GM04504 (cell line): ENCODE measurements at places on chromosomes 13 and 19.
A peak's percentile ranks its signal among the peaks of the same experiment; 100 is the strongest.

DNA sequence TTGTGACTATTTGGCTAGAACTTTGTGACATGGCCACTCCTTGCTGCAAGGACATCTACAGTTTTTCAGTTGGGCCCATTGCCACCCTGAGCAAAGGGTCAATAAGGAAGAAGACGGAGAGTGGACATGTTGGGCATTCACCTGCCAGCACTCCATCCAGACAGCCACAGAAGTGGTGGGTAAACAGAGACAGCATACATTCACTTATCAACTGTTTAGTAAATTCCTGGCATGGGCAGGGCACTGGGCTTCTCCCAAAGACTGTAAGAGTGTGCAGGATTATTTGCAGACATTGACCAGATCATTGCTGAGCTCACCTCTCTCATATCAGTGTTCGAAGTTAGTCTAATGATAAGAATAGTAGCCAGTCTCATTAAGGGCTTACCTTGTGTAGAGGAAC lies 29.2 kb downstream of the SIPA1L3 start:
- DNase-seq = no peak

- no peak for DNase-seq
Observed at GRCh38 chr13:35557475-35557874, 81.0 kb upstream of the MAB21L1 start.

DNA sequence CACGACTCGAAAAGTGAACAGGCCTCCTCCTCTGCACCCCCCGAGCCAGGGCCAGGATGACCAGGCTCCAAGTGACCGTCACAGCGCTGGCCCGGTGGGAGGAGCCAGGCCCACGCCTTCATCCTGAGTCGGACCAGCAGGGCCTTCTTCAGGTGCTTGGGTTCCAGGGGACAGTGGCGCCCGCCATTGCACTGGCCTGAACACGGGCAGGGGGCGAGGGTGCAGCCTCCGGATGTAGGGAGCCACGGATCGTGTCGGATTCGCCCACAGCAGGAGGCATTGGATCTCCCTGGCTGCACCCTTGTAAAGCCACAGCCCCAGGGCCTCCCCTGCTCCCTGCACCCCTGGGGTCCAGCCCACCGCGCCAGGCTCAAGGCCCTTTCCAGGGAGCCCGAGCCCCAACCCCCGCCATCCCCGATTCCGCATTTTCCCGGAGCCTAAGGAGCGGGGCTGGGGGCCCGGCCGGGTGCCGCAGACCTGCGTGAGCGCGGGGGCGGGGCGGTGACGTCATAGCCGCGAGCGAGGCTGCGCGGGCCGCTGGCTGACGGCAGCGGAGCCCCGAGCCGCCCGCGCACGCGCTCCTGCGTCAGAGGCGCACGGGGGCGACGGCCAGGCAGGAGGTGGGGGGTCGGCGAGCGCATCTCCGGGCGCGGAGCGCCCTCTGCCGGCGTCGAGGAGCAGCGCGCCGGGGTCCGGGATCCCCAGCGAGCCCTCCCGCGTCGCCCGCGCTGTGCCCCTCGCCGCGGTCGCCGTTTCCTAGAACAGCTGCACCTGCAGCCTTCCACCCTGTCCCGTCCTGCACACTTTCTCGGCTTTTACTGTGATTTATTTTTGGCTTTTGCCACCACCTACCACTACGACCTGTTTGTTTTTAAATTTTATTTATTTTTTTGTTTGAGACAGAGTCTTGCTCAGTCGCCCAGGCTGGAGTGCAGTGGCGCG lies 1.5 kb upstream of the ATP5F1D start:
- DNase-seq = peak; percentile 75

DNA sequence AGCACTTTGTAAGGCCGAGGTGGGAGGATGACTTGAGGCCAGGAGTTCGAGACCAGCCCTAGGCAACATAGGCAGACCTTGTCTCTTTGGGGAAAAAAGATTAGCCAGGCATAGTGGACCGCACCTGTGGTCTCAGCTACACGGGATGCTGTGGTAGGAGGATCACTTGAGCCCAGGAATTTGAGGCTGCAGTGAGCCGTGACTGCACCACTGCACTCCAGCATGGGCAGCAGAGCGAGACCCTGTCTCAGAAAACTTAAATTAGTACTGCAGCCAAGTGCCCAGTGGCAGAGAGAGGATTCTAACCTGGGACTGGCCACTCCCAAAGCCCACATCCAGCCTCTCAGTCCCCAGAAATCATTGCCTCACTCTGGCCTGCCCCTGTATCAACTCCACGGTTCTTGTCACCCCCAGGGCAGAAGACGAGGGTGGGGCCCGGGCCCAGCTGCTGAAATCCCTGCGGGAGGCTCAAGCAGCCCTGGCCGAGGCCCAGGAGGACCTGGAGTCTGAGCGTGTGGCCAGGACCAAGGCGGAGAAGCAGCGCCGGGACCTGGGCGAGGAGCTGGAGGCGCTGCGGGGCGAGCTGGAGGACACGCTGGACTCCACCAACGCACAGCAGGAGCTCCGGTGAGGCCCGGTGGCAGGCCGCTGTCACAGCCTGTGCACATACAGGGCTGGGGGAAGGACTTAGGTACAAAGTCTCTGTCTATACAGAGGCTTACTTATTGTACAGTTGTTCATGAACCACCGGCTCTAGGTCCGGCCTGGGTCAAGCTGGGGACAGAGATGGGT lies 53.4 kb downstream of the KCNC3 start:
- DNase-seq = no peak

GRCh38 chr13:51041126-51041525 lies 69.9 kb downstream of the C13orf42 start:
- DNase-seq = no peak

DNA sequence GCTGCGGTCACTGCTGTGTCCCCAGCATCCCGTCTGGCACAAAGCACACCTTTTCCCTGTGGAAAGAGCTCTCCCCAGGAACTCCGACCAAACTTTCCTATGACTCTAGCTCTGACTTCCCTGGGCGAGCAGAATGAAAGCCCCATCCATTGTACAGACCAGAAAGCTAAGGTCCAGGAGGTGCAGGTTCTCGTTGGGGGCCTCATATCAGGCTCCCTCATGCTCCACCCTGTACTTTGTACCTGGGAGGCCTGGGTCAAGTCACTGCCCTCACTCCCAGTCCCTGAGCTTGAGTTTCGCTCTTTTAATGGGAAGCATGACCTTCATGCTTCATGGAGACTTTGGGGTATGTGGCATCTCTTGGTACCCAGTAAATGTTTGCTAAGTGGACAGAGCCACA lies 18.4 kb downstream of the CYTH2 start:
- DNase-seq = no peak

- DNase-seq = no peak
Observed at GRCh38 chr13:38697628-38698333, 10.9 kb downstream of the FREM2 start.

GRCh38 chr13:109989155-109989554 lies 202.8 kb upstream of the IRS2 start:
- no peak for DNase-seq

DNA sequence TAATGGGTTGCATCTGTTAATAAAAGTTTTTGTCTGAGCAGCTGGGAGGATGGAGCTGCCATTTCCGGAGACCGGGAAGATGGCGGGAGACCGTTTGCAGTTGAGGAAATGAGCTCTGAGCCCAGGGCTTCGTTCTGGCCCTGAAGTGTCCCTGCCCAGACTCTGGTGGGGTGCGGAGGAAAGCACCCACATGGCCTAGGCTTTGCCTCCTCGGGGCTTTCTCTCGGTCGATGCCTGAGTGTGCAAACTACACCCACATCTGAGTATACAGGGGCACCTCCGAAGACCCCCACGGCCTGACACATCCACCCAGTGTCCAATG lies 15.6 kb upstream of the NANOS3 start:
- DNase-seq = no peak

DNA sequence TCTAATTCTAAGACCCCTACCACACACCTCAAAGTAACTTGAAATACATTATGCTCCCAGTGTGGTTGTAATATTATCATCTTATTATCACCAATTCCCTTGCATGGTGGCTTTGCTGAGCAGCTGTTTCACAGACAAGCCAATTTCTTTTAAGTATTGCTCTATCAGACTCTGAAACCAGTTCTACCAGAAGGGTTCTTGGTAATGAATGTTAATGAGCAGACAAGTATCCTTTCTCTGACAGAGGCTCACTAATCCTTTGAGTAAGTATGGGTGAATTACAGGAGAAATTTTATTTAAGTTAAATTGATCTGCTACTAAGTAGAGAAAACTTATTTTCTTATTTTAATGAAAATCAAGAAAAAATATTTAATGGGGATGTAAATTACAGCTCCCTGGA lies 326.0 kb downstream of the GPC6 start:
- no peak for DNase-seq

DNA sequence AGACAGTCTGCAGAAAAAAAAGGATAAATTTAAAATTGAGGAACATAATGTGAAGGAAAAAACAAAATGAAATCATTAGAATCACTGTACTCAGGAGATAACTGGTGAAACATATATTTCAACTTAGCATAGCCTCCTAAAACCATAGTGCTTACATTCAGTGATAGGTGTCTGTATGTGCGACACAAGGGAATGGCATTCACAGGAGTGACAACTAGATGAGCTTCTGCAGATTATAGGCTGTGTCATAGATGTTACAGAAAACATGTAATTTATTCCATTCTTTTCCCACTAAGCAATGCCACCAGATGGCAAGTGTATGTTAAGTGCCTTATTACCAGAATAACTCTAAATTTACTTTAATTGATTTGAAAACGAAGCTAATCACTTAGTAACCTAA lies 960.0 kb upstream of the PCDH20 start:
- no peak for DNase-seq

DNA sequence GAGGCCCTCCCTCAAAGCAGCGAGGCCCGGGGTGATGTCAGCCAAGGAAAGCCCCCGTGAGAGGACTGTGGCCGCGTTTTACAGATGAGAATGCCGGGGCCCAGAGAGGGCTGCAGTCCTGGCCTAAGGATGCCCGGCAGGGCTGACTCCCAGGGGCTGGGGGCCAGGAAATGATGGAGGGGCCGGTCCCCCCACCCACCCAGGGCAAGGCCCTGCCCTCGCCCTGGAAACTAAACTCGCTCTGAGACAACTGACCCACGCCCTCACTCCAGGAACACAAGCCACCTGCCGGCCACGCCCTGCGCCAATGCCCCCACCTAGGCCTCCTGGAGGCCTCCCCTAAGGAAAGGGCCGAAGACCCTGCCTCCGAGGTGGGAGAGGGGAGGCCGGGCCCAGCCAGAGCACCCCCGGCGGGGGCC lies 7.2 kb downstream of the ZBTB7A start:
- no peak for DNase-seq

- peak; percentile 42 for DNase-seq
Observed at GRCh38 chr19:20167651-20168122, 673 bp downstream of the ZNF486 start.

GRCh38 chr19:13104360-13104847 lies 1.7 kb upstream of the LYL1 start:
- DNase-seq = no peak

DNA sequence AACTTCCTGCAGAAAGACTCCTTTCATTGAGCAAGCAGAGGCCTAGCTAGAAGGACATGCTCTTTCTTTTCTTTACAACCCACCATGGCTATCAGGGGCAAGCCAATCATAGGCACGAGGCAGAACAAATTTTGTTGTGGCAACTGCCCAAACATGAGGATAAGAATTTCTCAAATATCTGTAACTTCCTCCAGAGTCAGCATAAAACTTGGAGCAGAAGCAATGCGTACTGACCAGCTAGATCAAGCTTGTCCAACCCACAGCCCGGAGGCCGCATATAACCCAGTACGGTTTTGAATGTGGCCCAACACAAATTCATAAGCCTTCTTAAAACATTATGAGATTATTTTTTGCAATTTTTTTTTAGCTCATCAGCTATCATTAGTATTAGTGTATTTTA lies 87.0 kb upstream of the SOX21 start:
- DNase-seq = no peak

GRCh38 chr13:20349564-20350381 lies 117.7 kb upstream of the GJB6 start:
- DNase-seq = no peak

DNA sequence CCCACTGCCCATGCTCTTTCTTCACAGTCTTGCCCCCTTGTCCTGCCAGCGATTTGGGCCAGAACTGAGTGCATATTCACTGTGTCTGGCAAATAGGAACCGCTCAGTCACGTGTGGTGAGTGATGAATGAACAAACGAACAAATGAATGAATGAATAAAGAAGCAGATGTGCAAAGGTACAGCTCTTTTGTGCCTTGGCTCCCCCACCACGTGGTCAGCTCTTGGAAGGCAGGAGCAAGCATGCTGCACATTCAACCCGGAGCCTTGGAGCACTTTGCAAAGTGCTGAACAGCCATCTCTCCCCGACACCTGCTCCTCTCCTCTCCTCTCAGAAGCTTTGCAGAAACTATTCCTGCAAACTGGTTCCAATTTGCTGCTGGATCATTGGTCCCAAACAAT lies 52.4 kb downstream of the LATS2 start:
- no peak for DNase-seq

- no peak for DNase-seq
Observed at GRCh38 chr19:58054901-58055874, 3.9 kb upstream of the ZNF135 start.

DNA sequence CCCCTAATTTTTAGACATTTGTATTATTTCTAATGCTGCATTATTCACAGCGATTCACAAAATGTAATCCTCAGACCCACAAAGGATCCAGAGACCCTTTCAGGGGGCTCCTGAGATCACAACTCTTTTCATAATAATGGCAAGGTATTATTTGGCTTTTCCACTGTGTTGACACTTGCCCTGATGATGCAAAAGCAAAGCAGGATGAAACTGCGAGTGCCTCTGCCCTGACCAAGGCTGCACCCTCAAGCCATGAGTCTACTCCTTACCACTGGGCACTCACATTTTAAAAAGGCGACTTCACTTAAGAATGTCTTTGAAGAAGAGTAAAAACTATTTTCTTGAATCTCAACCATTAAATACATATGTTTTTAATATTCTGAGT lies 11.4 kb downstream of the ELF1 start:
- no peak for DNase-seq

- no peak for DNase-seq
Observed at GRCh38 chr19:13118424-13119193, 545 bp downstream of the NACC1 start.

DNA sequence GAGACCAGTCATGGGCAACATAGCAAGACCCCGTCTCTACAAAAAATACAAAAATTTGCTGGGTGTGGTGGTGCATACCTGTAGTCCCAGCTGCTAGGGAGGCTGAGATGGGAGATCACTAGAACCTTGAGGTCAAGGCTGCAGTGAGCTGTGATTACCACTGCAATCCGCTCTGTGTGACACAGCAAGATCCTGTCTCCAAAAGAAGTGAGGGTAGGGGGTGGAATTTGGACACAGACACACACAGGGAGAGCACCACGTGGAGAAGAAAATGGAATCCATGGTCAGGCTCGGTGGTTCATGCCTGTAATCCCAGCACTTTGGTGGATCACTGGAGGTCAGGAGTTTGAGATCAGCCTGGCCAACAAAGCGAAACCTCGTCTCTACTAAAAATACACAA lies 8.7 kb downstream of the TNFSF9 start:
- no peak for DNase-seq

- DNase-seq = no peak
Observed at GRCh38 chr19:51071095-51071405, 6.2 kb upstream of the KLK13 start.

DNA sequence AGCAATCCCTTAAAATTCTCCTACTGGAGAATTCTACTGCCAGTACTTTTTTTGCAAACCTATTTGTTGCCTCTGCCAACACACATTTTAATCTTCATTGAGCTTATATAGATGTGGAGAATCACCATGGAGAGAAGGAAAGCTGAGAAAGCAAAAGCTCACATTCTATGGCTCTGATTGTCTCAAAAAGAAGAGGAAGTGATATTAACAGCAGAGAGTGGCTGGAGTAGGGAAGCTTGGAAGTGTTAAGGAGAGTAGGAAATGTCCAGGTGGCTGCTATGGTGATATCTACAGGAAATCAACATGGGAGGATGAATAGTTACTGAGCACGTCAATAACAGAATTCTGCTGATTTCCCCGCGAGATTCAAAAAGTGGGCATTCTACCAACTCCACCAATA lies 78.8 kb upstream of the TDRD3 start:
- DNase-seq = no peak
